Activated CD4-positive, alpha-beta T cell treated with anti-CD3 and anti-CD28 coated beads for 36 hours (primary cell): ENCODE measurements at places on chromosomes 6 and 20.

DNA sequence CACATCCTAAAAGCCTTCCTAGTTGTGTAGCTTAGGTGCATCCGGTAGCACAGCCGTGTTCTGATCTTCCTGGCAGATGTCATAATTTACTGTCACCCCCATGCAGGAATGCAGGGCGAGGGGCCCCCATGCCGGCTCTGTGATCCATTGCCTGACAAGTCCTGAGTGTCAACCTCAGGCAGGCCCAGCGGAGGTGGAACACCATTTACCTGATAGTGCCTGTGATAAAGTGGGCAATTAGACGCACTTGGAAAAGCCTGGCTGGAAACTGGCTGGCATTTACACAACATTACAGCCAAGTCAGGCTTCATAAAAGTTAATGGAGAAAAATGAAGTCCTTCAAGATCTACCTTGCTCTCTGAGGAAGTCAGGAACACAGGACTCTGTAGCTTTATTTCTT is 521.4 kb upstream of the JAG1 start:
- no peak for DNase-seq

- no peak for DNase-seq
These were observed 644 bp downstream of the KIZ start for GRCh38 chr20:21126581-21126870.

- DNase-seq: no peak
These were observed 46.4 kb upstream of the CCDC28A start for GRCh38 chr6:138727182-138727581.

DNA sequence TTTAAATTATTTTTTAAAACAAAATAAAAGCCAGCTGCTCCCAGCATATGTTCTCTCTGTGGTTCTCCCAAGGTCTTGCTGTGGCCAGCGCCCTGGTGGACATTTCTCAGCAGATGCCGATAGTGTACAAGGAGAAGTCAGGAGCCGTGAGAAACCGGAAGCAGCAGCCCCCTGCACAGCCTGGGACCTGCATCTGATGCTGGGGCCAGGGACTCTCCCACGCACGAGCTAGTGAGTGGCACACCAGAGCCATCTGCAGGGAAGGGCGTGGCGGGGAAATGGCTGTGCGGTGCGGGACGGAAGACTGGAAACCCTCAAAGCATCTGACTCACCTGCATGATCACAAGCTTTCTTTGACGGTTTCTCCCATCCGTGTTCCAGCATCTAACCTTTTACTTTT is 16.5 kb downstream of the GFRA4 start:
- DNase-seq: no peak

DNA sequence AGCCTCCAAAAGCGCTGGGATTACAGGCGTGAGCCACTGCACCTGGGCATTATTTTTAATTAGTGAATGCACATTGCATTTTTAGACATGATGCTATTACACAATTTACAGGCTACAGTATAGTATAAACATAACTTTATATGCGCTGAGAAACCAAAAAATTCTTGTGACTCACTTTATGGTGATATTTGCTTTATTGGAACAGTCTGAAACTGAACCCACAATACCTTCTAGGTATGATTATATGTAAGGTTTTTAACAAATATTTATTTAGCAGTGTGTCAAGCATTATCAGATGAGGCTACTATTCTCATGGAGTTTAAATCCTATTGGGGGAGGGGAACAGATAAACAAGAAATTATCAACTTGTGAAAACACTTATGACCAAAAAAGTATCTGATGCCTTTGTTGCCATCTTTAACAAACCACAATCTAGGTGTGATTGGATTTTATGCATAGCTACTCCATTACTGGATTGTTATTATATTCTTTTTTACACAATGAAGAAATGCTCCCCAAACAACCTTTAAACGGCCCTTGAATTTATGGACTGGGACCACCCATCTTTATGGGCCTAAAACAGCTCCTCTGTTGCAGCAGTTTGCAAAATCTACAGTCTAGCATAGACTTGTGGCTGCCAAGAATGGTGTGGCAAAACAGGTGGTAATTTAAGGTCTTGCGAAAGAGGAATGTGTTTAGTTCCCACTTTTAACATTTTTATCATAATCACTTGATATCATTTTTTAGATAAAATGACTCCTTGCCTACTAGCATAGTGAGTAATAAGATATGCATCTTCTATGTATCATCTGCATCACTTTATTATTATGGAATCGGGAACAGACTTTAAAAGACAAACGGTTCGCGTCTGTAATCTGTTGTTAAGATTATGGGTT is 159.2 kb upstream of the C6orf118 start:
- DNase-seq: no peak

DNA sequence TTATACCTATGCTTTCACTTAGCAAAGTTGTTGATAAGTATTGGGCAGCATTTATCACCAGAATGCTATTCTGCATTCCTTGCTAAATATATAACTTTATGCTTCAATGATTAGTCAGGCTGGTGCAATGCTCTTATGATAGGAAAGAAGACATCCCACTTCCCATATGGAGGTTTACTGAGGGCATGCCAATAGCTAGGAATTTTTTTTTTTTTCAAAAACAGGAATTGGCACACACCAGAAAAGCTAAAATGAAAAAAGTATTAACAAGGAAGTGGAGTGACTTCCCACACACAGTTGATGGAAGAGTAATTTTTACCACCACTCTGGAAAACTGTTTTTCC is 90.8 kb downstream of the FRK start:
- no peak for DNase-seq

DNA sequence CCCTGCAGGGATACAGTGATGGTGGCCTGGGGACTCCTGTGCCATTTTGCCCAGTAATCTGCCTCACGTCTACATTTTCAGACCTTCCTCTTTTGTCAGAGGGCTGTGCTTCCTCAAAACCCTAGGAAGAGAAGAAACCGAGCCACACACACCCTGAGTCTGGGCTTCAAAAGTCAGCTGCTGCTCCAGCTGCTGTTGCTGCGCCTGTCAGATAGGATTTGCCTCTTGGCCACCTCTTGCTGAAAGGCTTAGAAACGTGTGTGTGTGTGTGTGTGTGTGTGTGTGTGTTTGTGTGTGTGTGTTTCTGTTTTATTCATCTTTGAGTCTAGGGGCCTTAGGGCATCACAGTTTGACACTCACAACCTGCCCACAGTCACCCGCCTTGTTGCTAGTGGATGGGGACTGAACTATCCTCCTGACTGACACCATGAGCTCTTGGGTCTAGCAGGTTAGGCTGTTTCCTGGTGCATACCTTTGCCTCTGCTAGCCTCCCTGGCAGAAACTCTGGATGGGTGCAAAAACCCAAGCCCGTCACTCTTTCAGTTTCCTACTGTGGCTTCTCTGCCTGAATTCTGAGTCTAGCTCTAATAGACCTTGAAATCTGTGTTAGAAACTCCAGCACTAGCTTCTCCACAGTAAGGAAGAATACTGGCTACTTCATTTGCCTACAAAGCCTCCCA is 94.9 kb upstream of the CEP85L start:
- no peak for DNase-seq

GRCh38 chr6:117204903-117205302 is 60.5 kb upstream of the VGLL2 start:
- no peak for DNase-seq

DNA sequence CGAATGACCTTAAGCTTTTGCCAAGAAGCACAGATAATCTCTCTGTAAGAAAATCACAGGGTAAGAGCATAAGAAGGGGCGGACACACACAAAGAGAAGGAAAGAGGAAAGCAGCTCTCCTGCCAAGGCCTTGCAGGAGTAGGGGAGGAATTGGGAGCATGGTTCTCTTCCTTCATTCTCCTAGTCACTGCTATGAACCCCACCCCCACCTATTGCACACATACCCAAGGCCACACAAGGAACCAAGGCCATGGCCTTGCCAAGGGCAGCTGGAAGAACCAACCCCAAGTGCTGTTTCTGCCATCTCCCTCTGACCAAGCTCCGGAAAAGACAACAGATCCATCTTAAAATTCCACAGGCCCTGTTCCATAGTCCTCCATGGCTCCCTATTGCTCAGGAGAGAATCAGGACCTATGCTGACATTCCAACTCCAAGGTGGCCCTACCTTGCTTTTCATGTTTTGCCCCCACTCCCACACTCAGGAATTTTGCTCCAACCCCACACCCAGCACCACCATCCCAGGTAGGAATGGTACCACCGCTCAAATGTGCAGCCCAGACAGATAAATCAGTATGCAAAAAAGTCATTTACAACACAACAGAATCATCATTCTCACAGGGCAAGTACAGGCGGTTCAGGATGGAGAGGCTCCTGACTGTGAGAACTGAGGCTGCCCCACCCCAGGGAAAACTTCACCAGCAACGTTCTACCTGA is 31.3 kb downstream of the TRAM2 start:
- DNase-seq: no peak

DNA sequence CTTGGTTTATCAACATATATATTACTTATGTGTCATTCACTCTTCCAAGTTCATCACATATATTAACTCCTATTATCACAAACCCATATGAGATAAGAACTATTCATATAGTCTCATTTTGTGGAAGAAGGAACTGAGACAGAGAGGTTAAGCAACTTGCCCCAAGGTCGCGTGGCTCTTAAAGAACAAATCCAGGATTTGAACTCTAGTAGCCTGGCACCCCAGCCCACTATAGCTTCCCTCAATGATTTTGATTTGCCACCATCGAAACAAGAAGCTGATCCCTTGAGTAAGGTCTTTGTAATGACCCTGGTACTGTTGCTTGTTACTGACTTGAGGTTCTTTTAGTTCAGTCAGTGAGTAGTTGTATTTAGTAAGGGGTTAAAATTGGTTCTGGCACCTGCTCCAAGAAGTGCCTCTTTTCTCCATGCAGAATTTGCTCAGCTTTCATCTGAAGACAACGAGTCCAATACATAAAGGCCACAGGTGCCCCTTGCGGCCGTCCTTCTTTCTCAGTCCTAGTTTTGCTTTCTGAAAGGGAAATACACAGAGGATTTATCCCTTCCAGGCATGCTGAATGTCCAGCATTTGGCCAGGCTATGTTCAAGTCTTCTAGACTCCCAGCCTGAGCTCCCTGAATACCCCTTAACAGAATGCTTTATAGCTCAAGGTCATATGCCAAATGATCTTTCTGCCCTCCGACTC is 253.0 kb downstream of the TBC1D7 start:
- no peak for DNase-seq

GRCh38 chr20:54078296-54078984 is 8.0 kb upstream of the BCAS1 start:
- peak; percentile 38 for DNase-seq

- no peak for DNase-seq
These were observed 90.9 kb upstream of the PREP start for GRCh38 chr6:105493736-105494135.

DNA sequence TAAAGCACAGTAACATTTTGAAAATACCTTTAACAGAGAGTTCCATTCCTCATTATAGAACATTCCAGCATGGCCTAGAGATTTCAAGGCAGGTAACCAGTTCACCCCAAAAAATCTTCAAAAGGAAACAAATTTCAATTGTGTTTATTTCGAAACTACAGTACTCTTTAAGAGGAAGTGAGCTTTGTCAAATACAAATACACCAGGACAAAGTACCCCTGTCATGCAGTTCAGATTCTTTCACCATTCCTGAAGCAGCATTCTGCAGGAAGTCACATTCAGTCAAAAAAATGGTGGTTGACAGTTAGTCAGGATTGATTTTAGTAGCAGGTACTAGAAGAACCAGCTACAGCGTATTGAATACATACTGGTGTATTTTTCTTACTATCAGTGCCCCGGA is 89.6 kb upstream of the RIN2 start:
- no peak for DNase-seq

GRCh38 chr20:34713194-34713943 is 9.2 kb downstream of the TP53INP2 start:
- peak; percentile 37 for DNase-seq

- no peak for DNase-seq
These were observed 49.5 kb upstream of the B4GALT5 start for GRCh38 chr20:49762940-49763766.

DNA sequence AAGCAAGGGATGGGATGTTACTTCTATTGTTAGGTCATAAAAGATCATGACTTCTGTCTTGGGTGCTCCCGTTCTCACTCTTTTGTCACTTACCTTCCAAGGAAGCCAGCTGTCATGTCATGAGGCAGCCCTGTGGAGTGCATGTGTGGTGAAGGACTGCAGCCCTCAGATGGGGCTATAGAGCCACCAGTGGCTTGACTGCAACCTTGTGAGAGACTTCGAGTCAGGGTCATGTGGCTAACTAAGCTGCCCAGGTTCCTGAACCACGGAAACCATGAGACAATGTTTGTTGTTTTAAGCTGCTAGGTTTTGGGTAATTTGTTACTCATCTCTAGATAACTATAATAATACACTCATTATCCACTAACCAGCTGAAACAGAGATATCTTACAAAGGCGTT is 477.1 kb downstream of the BTBD3 start:
- no peak for DNase-seq

- no peak for DNase-seq
These were observed 76.4 kb downstream of the BACH2 start for GRCh38 chr6:90220273-90220672.

DNA sequence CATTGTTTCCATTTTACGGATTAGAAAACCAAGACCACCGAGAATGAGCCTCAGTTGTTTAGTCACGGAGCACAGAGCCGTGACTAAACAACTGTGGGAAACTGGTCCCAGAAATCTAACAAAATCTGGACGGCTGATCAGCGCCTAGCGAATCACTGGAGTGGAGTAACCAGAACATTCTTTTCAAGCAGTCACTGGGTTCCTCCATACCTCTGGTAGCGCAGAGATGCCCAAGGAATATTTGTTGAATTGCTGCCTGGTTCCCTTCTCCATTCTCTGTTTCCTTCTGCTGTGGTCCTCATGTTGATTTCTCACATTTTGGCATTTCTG is 62.0 kb downstream of the GPX5 start:
- no peak for DNase-seq

GRCh38 chr20:62887860-62888239 is 26.2 kb upstream of the TCFL5 start:
- DNase-seq: no peak
